ENCODE measurements at places on chromosomes 16 and 17. TPM values are rescaled to one million over a fixed set of nuclear protein-coding genes. Genes with fewer than 3 reads are reported as not detected.

The SMIM22 gene
- 2.4 TPM for polyA plus RNA-seq

The GNAO1 gene
- 331 TPM for polyA plus RNA-seq

The CLEC18B gene
- 3.9 TPM for polyA plus RNA-seq

DNA sequence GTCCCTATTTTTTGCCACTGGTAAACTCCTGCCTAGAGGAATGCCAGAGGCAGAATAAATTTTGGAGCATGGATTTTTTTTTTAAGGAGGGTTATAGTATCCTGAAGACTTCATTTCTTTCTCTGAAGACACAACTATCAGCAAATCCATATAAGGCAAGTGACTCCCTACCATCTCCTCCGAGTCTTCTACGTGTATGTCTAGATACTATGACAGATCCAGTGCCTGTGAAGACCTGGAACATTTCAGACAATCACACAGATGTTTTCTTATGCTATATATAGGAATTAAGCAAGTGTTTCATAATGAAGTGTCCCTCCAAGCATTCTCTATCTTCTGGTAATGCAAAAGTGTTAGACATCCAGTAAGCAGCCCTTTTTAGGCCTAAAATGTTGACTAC, 255.5 kb upstream of the TBX2 start:
- DNase-seq = no peak

DNA sequence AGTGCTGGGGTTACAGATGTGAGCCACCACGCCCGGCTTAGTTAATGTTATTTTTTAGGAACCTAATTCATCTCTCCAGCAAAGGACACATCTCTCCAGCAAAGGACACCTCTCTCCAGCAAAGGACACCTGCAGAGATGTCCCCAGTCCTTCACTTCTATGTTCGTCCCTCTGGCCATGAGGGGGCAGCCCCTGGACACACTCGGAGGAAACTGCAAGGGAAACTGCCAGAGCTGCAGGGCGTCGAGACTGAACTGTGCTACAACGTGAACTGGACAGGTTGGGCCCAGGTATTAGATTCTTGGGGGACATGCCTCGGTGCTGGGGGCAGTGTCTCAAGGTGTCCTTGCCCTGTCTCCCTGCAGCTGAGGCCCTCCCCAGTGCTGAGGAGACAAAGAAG, 4.7 kb downstream of the PFAS start:
- DNase-seq = no peak

GRCh38 chr17:36066365-36066985, 2.4 kb downstream of the CCL18 start:
- no peak for DNase-seq

Measured in spinal cord (tissue), 10 donors.